ENCODE measurements at places on chromosomes 6 and 20. TPM values are rescaled to one million over a fixed set of nuclear protein-coding genes. Genes with fewer than 3 reads are reported as not detected.

Gene COL12A1
- total RNA-seq, result 9.4 TPM

Gene SLC32A1
- not detected for total RNA-seq

Gene SMLR1
- total RNA-seq, result not detected

Gene DNAAF9
- total RNA-seq, result 6.3 TPM

Gene BCAS1
- 1.8 TPM for total RNA-seq

Gene KHDC1L
- total RNA-seq, result 0.32 TPM

Gene ZBP1
- 0.44 TPM for total RNA-seq

Gene CLVS2
- not detected for total RNA-seq

Gene HLA-DQA1
- total RNA-seq, result 3.9 TPM

Gene GSTA1
- 1.6 TPM for total RNA-seq

Gene TCF21
- total RNA-seq, result 0.72 TPM

Gene SSTR4
- total RNA-seq, result not detected

Gene STX11
- 5.5 TPM for total RNA-seq

Gene SLC22A16
- total RNA-seq, result not detected

Gene UBD
- total RNA-seq, result 1.00 TPM

Gene C6orf118
- not detected for total RNA-seq

Gene NHLRC1
- 0.96 TPM for total RNA-seq

Gene HLA-DPA1
- total RNA-seq, result 12.7 TPM

Gene PTPN1
- 23.3 TPM for total RNA-seq

Gene EPB41L1
- 95.6 TPM for total RNA-seq

Gene RAB44
- 0.36 TPM for total RNA-seq

Gene TMEM244
- not detected for total RNA-seq

Gene LY6G6F
- total RNA-seq, result not detected

Gene ADGRG6
- total RNA-seq, result 14.2 TPM

Gene GRM4
- total RNA-seq, result not detected

Gene TNFRSF6B
- total RNA-seq, result 4.5 TPM

Gene TP53TG5
- total RNA-seq, result 0.36 TPM

Gene SLC4A11
- 20.0 TPM for total RNA-seq

Gene HIVEP2
- 12.2 TPM for total RNA-seq

Gene ABRACL
- total RNA-seq, result 36.4 TPM

Gene MED23
- total RNA-seq, result 12.2 TPM

Gene SNPH
- total RNA-seq, result 0.64 TPM

Gene SLC22A3
- total RNA-seq, result 8.0 TPM

Gene DUSP15
- total RNA-seq, result 0.64 TPM

Gene ABHD12
- 29.4 TPM for total RNA-seq

Gene C4B
- 5.3 TPM for total RNA-seq

Gene GLP1R
- total RNA-seq, result 0.08 TPM

Gene ISM1
- 1.7 TPM for total RNA-seq

Gene C6orf163
- 1.1 TPM for total RNA-seq

All from esophagus mucosa (tissue), 1 donor.